ENCODE measurements at places on chromosomes 11 and 22. TPM values are rescaled to one million over a fixed set of nuclear protein-coding genes. Genes with fewer than 3 reads are reported as not detected.

GRCh38 chr11:82521427-82521826 lies 212.2 kb downstream of the FAM181B start:
- DNase-seq: no peak

DNA sequence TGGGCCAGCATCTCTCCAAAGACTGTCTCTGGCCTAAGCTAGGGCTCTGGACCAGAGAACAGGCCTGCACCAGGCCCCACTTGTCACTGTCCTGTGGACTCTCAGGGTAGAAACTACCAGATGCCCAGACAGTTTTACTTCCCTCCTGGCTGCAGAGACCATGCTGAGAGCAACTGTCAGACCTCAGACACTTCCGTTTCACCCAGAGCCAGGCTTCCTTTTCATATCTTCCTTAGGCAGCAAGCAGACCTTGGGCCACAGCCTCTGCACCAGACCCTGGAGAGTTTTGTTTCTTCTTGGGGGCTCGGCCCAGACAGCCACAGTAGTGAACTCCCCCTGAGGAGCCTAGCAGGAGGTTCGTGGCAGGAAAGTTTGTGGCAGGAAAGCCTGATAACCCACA lies 12.1 kb upstream of the FCHSD2 start:
- DNase-seq: no peak

GRCh38 chr11:61871158-61871597 lies 20.2 kb downstream of the FADS3 start:
- DNase-seq: peak; percentile 87

The TOP3B gene
- 29.6 TPM for total RNA-seq

- no peak for DNase-seq
Measured at GRCh38 chr22:49183826-49184216, 643.9 kb downstream of the BRD1 start.

DNA sequence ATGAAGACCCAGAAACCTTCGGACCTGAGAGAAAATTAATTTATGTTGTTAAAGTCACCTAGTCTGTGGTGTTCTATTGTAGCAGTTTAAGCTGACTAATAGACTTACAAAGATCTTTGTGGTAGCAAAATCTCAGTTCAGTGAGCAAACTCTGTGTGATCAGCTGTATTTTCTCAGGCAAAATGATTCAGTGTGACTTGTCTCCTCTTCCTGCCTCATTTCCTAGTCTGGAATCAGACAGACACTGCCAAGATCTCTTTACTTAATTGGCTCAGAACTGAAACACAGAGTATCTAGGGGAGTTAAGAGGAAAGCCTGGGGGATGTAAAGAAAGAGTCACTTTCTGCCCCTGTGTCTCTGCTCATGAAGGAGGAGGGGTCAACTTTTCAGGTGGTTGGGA lies 564.7 kb downstream of the KCNA4 start:
- DNase-seq: peak; percentile 89

The OR8G1 gene
- not detected for total RNA-seq

DNA sequence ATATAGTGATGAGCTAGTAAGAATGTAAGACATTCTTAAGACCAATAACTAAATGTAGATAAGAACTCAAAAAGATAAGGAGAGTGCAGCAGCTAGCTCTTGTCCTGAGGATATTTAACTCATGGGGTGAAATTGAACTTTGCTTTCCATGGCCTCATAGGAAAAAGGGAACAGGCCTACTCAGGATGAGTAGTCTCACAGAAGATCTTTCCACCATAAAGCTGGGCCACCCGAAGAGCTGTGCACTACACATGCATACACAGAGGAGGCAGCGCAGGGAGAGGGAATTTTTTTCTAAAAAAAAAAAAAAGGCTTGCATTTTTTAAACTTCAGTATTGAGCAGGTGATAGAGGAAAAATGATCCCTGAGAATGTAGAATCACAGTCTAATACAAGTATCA lies 59.9 kb upstream of the CFAP300 start:
- no peak for DNase-seq

DNA sequence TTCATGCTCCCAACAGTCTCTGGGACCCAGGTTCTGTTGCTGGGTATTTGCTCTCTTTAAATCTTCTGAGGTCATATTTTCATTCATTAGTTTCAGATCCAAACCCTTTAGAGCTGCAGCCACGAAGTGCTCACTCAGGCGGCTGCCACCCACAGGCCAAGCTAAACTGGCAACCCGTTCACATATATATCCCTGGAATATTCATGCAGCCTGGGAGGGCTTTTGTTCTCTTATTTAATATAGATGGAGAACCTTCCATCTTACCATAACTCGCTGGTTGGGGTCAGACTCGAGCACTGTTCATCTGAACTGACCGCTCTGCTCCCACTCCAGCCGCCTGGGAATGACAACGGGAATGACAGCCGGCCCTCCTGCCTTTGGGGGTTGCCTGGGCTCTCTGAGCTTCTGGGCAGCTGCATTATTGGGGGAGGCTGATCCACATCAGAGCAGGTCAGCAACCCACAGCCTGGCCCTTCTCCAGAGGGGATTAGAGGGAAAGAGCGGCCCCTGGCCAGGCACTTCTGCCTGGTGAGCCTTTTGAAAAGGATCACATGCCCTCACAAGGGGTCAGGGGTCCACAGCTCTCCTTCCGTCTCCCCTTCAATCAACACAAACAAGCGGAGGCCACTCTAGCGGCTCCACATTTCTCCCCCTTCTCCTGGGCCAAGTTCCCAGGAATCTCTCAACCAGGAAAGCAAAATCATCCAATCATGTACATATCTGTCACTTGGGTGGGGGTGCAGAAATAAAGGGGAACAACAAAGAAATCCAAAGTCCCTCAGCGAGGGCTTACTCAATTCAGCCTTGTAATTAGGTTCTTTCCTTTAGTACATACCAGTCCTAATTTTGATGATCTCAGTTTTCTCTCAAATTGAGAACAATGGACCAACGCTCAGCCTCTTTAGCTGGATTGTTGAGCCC lies 11.8 kb downstream of the TMEM184B start:
- no peak for DNase-seq

The BATF2 gene
- 0.34 TPM for total RNA-seq

The ALKBH3 gene
- 27.4 TPM for total RNA-seq

The OR52N4 gene
- not detected for total RNA-seq

GRCh38 chr11:8285228-8285627 lies 21.6 kb upstream of the LMO1 start:
- no peak for DNase-seq

GRCh38 chr11:17471501-17471900 lies 5.1 kb downstream of the ABCC8 start:
- DNase-seq: no peak

DNA sequence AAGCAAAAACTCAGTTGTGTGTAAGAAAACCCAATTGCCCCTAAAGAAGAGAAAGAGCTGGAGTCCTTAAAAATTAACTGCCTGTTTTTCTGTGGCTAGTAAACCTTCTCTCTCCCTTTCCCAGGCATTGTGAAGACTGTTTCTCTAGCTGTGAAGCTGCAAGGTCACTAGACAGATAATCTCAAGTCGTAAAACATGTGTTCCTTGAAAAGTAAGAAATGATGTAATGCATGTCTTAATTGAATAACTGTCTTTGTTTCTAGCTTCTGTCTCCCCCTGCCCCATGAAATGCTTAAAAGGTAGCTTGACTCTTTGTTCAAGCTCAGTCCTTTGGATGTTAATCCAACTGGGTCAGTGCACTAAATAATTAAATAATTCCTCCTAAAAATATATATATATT lies 29.5 kb upstream of the FAM181B start:
- DNase-seq: no peak

GRCh38 chr11:131595797-131596196 lies 225.4 kb downstream of the NTM start:
- no peak for DNase-seq

The HPX gene
- 0.19 TPM for total RNA-seq

The APOL5 gene
- total RNA-seq: not detected

Measured in dermis blood vessel endothelial cell (primary cell).